ENCODE measurements at places on chromosomes 7 and 10.

DNA sequence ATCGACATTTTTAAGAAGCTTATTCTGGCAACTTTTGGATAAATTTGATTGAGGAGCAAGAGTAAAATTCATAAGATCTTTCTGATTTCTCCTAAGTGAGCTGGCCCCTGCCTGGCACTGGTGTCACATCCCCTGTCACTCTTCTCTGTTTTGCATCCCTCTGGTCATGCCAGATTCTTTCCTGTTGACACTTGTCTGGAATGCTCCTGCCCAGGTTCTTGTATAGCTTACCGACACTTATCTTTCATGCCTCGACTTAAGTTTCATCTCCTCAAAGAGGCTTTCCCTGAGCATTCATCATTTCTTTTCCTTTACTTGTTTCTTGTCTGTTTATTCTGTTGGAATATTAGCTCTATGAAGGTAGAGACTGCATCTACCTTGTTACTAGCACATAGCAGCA, 22.2 kb upstream of the AASS start:
- no peak for DNase-seq

DNA sequence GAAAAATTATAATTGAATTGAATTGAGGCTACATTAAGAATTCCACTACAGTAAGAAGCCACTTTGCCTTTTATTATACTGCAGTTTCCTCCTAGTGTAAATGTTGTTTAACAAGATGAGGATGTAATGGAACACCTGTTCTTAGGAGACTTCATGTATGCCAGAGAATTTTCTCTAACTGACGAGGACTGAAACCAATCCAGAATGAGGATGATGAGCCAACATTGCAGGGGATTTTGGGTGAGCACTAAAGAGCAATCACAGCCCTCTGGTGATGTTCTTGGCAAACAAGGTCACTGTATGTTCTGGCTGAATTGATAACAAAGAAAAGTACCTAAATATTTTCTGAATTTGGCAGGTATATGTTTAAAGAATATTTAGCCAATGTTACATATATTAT, 60.9 kb downstream of the RELN start:
- no peak for DNase-seq

DNA sequence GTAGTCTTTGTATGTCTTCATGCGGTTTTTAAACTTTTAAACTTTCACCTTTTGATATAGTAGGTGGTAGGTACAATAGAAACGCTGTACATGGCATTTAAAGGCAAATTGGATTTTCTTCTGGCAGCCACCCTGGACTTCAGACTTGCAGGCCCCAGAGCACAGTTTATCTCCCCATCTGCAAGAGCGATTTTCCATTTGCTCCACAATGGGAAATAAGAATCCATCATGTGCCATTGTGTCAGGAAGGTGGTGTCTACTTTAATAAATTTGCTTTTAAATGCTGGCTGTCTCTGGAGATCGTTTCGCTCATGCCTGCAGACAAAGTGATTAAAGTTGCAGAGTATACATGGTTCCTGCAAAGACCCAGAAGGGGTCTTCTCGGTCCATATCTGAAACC, 38.9 kb downstream of the UNC5B start:
- no peak for DNase-seq

DNA sequence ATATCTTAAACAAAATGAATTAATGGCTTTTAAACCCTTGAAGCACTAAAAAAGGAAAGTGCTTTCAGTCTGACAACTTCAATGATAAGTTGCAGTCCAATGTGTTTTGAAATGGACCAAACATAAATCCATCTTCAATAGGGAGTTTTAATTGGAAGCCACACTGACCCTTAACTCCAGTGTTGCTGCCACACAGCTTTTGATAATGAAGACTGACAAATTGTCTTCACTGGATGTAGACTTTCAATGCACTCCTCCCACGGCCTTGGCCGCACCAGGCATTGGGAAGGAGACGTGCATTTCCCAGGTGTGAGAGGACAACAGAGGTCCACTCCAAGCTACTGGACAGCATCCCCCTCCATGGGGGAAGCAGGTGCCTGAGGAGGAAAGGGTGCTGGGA, 159.0 kb upstream of the NRP1 start:
- DNase-seq: no peak

GRCh38 chr7:101973130-101973529, 155.7 kb downstream of the CUX1 start:
- no peak for DNase-seq

- no peak for DNase-seq
Measured at GRCh38 chr7:101488826-101489572, 126.3 kb downstream of the COL26A1 start.

DNA sequence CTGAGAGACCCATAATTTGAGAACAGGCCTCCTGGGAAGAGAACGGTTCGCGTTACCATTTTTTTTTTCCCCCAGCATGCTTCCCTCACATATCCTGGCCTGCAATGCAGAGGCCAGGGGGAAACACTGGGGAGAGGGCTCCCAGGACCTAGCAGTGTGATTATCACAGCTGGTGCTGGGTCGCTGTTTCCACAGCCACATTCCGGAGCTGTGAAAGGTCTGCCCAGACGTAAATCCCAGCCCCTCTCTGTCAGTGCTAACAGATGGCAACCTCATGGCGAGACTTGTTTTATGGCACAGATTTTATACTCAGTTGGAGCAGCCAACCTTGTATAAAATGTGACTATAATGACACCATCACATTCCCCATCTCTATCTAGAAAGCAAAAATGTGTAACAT, 150.5 kb downstream of the PLXDC2 start:
- no peak for DNase-seq

DNA sequence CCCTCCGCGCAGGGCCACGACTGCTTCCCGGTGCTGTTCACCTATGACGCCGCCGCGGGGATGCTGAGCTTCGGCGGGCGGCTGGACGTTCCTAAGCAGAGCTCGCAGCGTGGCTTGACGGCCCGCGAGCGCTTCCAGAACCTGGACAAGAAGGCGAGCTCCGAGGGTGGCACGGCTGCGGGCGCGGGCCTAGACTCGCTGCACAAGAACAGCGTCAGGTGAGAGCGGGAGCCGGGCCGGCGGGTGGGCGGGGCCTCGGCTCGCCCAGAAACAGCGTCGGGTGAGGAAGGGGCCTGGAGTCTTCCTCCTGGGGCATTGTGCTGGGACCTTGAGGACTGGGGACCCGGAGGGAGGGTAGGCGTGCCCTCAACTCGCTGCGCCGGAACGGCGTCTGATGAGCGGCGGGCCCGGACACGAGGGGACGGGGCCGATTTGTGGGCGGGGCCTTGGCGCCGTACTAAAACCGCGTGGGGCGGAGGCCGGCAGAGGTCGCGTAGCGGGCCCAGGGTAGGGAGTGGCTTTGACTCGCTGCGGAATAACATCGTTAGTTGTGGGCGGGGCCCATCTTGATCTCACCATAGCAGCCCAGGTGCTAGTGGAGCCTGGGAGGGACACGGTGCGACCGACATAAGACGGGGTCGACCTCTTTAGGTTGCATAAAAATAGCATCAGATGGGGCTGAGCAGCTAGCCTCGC, 15.6 kb downstream of the PDAP1 start:
- peak; percentile 77 for DNase-seq

DNA sequence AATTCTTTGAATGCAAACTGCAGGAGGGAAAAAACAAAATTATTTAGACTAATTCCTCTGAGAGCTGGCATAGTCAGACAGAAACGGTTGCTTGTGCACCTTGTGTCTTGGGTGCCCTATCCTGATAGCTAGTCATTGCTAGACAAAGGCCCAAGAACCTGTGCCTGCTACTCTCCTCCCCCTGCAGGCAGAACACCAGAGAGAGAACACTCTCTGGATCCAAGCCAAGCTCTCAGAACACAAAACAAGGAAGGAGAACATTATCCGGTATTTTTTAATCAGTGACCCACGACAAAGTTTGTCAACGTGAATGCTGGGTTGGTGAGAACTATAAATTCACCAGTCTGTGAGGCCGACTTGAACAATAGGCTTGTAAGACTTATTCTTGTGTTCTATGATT, 18.8 kb upstream of the PPP1R9A start:
- DNase-seq: peak; percentile 32

DNA sequence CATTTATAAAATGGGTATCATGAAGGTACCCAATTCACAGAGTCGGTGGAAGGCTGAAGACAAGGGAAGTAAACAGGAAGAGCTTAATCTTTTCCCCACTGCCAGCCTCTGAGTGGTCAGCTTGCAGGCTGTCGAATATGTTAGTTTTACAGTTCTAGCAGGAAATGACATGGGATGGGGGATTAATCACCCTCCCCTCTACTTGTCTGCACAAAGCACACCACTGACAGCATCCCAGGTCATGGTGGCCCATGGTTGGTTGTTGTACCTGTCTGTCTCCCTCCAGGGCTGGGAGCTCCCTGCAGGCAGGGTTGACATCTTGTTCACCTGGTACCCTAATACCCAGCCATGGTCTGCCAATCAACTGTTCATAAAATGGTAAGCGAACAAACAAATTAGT, 55.6 kb downstream of the GRB10 start:
- no peak for DNase-seq

- DNase-seq: no peak
Measured at GRCh38 chr10:44993922-44994751, 6.6 kb upstream of the ZNF22 start.

- DNase-seq: no peak
Measured at GRCh38 chr7:140312141-140312846, 86.0 kb downstream of the SLC37A3 start.

GRCh38 chr10:86374664-86375063, 8.1 kb upstream of the GRID1 start:
- no peak for DNase-seq

DNA sequence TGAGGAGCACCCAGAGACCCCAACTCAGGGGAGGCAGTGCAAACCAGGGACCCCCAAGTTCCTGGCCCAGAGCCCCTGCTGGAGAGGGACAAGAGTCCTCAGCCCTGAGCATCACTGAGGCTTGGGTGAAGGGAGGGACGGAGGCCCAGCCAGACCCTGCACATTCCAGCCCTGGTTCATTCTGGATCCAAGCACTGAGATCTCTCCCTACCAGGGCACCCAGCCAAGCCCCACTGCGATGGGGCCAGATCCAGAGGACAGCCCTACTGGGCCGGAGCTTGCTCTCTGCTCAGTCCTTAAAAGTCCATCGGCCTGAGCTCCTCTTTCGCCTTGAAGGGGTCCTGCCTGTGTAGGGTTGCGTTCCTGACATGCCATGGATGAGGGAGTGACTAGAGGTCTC, 40.5 kb upstream of the RABGEF1 start:
- peak; percentile 23 for DNase-seq

GRCh38 chr10:73263693-73264347, 11.4 kb upstream of the MRPS16 start:
- no peak for DNase-seq

DNA sequence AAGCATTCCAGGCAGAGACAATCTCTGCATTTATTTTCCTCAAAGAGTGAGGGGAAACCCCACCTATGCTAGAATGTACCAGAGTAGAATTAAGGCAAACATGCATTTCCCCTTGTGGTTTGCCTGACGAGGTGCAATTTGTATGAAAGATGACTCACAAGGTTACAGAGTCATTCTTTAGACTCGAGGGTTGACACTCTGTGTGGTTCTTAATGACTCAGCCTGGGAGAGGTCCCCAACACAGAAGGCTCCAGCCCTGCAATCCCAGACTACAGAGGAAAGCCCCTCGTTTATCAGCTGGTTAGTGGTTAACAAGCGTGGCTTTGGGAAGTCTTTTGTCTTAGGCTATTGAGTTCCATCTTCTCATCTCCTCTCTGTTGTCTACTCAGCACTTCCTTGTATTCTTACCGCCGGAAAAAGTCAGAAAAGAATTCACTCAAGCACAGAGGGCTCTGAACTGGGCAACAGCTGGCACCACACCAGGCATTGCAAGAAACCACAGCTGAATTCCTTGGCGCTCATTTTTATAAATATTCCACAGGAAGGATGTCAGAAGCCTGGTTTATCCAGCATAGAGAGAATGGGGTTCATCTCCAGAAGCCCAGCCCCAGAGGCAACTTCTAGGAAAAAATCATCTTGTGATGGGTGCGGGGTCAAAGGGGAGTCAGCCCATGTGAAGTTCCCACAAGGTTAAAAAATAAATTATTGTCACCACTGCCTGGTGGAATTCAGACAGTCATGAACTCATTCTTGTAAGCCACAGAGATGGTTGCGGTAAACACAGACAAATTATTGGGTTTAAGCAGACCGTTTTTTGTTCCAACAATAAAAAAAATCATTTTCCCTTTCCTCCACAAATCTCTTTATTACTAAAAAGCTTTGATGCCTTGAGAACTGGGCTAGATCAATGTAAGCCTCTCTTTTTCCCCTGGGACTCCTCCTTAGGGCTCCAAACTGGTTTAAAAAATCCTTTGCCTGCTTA, 24.5 kb upstream of the SVIL start:
- no peak for DNase-seq

DNA sequence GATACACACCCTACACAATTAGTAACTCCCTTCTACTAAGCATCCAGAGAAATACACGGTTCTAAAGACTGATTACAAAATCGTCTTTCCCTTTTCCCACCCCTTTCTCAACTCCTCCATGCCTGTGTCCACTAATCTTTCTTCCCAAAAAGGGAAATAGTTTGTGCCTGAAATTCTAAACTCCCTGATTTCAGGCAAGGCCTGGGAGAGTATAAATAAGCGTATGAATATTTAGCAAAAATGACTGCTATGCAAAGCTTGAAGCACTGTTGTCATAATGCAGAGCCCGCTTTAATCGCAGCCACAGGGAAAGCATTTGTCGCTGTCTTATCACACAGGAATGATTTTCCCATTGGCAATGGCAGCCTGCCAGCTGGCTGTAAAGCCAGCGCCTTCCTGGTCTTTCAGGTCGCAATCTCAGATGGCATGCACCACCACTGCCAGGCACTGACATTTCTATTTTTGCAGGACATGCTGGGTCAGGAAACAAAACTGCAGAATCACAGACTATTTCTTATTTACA, 142.9 kb upstream of the PCGF5 start:
- peak; percentile 11 for DNase-seq

DNA sequence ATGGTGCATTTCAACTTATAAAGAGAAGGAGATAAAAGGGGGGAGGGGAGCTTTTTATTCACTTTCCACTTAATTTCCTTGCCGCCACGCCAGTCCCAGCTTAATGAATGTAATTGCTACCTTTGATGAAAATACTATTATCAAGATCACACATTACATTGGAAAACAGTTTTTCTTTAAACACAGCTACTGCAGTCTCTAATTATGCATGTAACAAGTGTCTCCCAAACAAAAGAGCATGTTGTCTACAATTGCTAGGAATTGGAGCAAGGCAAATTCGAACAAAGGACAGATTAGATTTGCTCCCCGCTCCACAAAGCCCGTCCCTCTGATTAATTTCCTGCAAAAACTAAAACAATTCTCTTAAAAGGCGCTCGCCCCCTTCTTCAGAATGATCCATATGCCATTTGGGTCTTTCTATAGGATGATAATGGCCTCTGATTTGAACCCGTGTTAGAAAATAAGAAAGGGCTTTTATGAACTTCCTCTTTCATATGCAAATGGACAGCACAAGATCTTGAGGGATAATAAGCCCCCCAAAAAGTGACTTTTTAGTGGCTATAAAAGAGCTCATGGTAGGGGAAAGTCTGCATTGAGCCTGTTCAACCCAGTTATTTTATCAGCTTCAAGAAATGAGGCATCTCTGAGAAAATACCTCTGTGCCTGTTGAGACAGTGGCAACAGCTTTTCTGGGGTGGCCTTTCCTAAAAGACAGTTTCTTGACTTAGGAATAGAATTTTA, 60.6 kb downstream of the ACADSB start:
- DNase-seq: no peak

Measured in left lung (tissue), 14 donors.